PC-3 (cell line): ENCODE measurements at places on chromosomes 12 and 14.

GRCh38 chr12:97556302-97556779 lies 93.7 kb downstream of the RMST start:
- peak; percentile 84 for DNase-seq

GRCh38 chr14:70029296-70030132 lies 150.3 kb downstream of the SMOC1 start:
- DNase-seq: no peak

DNA sequence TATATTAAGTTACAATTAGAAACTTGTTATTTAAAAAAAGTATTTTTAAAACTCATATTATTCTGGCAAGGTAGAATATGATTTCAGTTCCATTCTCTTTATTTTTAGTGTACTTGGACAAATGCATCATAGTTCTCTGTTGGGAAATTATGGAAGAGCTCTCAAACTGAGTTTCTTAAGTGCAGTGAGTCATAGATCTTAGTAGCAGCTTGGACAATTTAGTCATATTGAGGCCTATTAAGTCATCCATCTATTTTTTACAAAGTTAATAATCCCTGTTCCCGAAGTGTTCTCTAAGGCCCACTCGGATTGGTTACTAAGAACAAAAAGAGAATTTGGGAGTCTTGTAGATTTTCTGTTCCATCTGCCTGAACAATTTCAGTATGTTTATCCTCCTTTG lies 113.9 kb downstream of the ANO4 start:
- DNase-seq: no peak

GRCh38 chr12:117141097-117141898 lies 42.1 kb upstream of the TESC start:
- no peak for DNase-seq

GRCh38 chr12:102964872-102965271 lies 7.4 kb downstream of the ASCL1 start:
- no peak for DNase-seq
